ENCODE measurements at places on chromosomes 1 and 21.
A peak's percentile ranks its signal among the peaks of the same experiment; 100 is the strongest.

GRCh38 chr1:183871142-183871541, 66.2 kb downstream of the RGL1 start:
- no peaks in the 10 kb centered on the region for H3K27me3 ChIP-seq
- DNase-seq = no peak
- peaks cover 5% of the 10 kb centered on the region for H3K4me1 ChIP-seq
- H3K36me3 ChIP-seq = peaks cover 4% of the 10 kb centered on the region
- no peak overlapping the region for H3K4me3 ChIP-seq

DNA sequence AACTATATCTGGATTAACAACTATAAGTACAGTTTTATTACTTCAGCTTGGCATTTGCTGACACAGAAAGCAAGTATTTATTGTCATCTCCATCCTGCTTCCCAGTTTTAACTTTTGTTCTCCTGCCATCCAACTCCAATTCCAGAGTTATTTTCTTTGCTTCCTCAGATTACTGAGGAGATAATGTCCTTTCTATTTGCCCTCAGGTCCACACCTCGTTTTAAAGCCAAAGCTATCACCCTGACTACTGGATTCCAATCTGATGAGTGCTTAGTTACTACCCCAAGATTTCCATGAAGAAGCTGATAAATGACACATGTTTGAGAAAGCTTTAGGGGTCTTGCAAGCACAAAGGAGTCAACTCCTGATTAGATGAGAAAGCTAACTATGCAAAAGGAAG, 25.2 kb downstream of the ACKR1 start:
- H3K27ac ChIP-seq = no peak overlapping the region
- no peak for DNase-seq
- no peaks in the 10 kb centered on the region for H3K36me3 ChIP-seq
- H3K4me3 ChIP-seq = no peak overlapping the region

DNA sequence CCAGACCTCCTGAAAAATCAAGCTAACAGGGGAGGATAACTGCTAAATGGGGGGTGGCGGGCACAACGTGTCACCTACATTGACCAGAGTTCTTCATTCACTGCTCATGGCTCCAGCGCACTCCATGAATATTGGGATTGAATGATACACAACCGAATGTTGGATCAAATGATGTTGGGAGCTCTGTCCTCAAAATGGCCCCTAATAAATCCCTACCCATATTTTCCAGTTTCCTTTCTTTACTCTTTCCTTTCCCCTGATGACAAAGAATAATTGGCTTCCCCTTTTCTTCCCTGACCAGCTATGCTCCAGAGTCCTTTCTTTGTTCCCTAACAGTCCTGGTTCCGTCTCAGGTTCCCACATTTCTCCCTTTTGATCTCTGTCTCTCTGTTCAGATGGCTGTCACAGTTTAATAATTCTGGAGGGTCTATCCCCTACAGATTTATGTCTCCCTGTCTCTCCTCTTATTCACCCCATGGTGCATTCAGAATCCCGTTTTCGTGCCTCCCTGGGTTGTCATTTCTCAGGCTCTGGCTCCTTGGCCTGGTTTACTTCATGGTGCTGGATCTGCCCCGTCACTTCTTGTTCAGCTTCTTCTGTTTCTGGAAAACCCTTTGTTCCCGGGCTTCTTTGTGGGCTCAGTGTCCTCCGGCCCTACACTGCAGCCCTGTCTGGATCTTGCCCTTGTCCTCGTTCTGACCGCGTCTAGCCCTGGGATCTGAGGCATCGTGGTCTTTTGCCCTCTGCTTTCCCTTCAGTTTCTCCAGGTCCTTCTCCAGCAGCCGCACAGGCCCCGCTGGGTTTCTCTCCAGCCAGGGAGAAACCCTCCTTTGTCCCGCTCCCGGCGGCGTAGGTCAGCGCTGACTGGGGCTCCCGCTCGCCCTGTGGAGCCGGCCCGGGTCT, 78.3 kb downstream of the NDUFS5 start:
- H3K27ac ChIP-seq = no peak overlapping the region
- peak overlapping the region; percentile 37 for H3K4me3 ChIP-seq
- no peak for DNase-seq
- peaks cover 13% of the 10 kb centered on the region for H3K27me3 ChIP-seq

DNA sequence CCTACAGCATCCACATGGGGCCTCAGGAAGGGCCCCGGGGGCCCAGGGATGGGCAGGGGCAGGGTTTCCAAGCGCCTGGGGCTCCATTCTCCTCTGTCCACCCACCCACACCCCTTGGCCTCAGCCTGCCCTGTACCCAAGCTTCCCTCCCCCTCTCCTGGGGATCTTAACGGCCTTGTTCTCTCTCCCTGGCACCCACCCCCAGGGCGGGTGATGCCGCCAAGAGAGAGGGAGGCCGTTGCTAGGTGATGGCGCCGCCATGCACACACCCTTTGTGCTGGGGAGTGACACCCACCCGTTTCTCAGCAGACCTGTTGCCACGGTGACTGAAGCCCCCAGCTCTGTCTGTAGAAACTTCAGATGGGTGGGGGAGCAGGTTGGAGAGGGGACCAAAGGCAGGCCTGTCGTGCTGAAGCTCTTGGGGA, 7.6 kb downstream of the GPR37L1 start:
- no peaks in the 10 kb centered on the region for H3K4me1 ChIP-seq
- no peak overlapping the region for H3K4me3 ChIP-seq
- H3K36me3 ChIP-seq = peaks cover 25% of the 10 kb centered on the region
- H3K27me3 ChIP-seq = no peaks in the 10 kb centered on the region

DNA sequence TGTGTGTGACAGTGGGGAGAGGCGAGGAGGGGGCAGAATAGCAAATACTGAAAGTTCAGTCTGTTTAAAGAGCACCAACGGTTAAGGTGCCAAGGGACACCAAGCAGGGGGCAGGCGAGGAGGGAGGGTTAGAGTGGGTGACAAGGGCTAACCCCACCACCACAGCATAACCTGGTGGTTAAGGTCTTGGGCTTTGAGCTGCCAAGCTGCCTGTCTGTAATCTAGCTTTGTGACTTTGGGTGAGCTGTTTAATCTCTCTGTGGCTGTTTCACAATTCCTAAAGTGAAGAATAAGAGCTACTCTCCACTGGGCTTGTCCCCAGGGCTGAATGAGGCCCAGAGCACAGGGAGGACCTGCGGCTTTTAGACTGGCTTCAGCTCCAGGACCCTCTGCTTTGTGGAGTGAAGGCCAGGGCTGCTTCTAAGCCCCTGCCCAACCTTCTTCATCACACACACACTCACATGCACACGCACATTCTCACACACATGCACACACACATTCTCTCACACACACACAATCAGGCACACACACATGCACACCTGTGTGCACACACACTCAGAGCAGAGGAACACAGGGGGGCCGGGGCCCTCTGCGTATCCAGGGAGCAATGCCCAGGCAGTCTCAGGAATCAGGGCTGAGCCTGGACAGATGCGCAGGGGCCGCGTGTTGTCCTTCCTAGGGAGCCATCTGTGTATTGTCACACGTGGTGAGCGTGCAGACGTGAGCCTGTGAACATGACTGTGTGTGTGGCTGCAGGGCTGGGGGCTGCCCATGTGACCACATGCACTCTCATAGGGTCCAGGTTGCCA, 101.6 kb upstream of the TARDBP start:
- H3K27me3 ChIP-seq = peaks cover 22% of the 10 kb centered on the region
- no peak for DNase-seq
- H3K4me3 ChIP-seq = no peak overlapping the region
- no peak overlapping the region for H3K27ac ChIP-seq
- no peaks in the 10 kb centered on the region for H3K4me1 ChIP-seq
- no peaks in the 10 kb centered on the region for H3K36me3 ChIP-seq

- no peak overlapping the region for H3K4me3 ChIP-seq
- H3K27ac ChIP-seq = no peak overlapping the region
- DNase-seq = no peak
- H3K4me1 ChIP-seq = peaks cover 10% of the 10 kb centered on the region
Observed at GRCh38 chr1:160171354-160171753, 19.0 kb upstream of the CASQ1 start.

GRCh38 chr1:6416295-6416656, 3.4 kb downstream of the HES2 start:
- H3K27ac ChIP-seq = no peak overlapping the region
- H3K4me1 ChIP-seq = peaks cover 7% of the 10 kb centered on the region
- DNase-seq = no peak
- no peaks in the 10 kb centered on the region for H3K36me3 ChIP-seq
- H3K4me3 ChIP-seq = no peak overlapping the region
- peaks cover 54% of the 10 kb centered on the region for H3K27me3 ChIP-seq

DNA sequence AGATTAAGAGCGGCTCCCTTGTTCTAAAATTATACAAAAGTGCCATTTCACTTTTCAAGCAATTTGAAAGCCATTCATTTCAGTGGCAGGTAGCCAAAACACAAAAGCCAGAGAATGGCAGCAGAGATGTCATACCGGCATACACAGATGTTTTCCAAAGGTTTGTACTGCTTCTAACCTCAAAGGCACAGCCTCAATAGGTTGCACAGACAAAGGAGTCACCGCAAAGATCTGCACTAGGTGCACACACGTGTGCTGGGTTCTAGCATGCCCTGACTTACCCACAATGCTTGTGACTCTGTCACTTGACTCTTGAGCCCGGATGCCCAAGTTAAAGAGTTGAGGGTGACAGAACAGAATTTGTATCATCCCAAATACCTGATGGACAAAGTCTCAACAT, 448.9 kb upstream of the ADGRL2 start:
- H3K4me3 ChIP-seq = no peak overlapping the region
- no peaks in the 10 kb centered on the region for H3K36me3 ChIP-seq
- H3K4me1 ChIP-seq = no peaks in the 10 kb centered on the region
- H3K27me3 ChIP-seq = no peaks in the 10 kb centered on the region
- no peak for DNase-seq
- no peak overlapping the region for H3K27ac ChIP-seq

DNA sequence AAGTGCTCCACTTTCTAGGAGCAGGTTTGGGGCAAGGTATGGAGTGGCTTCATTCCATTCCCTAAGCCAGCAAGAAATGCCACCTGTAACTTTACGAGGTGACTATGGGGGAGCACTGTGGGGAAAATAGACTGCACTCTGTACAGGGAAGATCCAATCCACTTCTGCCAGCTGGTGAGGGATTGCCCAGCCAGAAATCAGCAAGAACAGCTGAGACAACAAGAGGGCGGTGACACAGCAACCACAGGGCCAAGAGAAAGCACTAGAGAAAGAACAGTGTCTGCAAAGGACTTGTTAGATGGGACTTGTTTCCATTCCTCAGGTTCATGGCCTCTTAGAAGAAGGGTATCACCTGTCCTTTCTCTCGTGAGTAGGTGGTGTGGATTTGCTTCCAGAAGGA, 19.6 kb downstream of the CAPN8 start:
- no peaks in the 10 kb centered on the region for H3K36me3 ChIP-seq
- peaks cover 8% of the 10 kb centered on the region for H3K27me3 ChIP-seq
- no peak for DNase-seq
- no peaks in the 10 kb centered on the region for H3K4me1 ChIP-seq
